Spinal cord (tissue), 10 donors: ENCODE measurements at places on chromosomes 3 and 15.

DNA sequence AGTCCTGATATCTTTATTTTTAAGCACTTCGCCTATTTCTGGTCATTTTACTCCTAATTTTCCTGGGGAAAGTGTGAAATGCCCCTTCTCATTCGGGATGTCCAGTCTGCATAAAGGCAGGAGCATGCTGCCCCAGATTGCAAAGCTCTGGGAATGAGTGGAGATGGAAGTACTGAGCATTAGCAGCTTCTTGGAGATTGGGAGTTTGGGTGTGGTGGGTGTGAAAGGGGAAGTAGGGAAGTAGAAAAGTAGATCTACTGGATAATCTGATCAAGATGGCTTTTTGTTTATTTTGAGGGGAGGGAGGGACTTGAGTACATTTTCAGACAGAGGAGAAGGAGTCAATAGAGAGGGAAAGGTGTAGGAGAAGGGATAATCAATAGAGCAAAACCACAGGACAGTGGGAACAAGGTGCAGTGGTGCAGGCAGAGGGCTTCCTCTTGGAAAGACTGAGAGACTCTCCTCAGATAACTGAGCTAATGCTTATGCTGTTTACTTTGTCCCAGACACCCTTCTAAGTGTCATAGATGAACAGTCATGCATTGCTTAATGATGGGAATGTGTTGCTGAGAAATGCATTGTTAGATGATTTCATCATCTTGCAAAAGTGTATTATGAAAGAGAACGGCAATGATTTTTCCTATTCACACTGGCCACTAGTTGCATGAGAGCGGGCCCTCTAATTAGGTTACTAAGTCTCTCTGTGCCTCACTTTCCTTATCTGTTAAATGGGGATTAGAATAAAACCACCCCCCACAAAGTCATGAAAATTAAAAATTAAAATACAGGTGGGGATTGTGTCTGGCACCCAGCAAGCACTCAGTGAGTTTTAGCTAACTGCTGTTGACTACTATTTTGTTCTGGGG, 45.5 kb downstream of the PHLDB2 start:
- no peak for DNase-seq
- H3K4me3 ChIP-seq, result no peak overlapping the region
- no peak overlapping the region for H3K27ac ChIP-seq
- H3K4me1 ChIP-seq, result no peaks in the 10 kb centered on the region

GRCh38 chr15:67305506-67305905, 50.9 kb downstream of the IQCH start:
- no peak overlapping the region for H3K4me3 ChIP-seq
- peaks cover 3% of the 10 kb centered on the region for H3K4me1 ChIP-seq
- H3K27ac ChIP-seq, result no peak overlapping the region
- no peaks in the 10 kb centered on the region for H3K36me3 ChIP-seq

DNA sequence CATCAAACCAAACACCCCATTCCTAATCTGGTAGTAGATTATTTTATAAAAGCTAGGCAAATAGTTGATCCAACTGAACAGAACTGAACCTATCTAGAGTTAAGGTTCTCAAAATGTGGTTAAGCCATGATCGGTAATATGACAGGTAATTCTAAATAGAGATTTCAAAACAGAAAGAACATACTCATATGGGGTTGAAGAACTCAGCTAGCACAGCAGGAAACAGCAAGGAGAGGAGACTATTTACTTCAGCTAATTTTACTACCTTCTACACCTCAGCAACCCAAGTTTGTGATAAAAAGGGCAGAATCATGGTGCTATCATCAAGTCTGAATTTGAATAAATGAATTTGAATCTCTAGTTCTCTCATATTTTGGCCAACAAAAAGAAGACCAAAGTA, 11.8 kb downstream of the CD47 start:
- H3K4me1 ChIP-seq, result no peaks in the 10 kb centered on the region
- H3K36me3 ChIP-seq, result no peaks in the 10 kb centered on the region
- no peak for DNase-seq
- no peaks in the 10 kb centered on the region for H3K27me3 ChIP-seq

DNA sequence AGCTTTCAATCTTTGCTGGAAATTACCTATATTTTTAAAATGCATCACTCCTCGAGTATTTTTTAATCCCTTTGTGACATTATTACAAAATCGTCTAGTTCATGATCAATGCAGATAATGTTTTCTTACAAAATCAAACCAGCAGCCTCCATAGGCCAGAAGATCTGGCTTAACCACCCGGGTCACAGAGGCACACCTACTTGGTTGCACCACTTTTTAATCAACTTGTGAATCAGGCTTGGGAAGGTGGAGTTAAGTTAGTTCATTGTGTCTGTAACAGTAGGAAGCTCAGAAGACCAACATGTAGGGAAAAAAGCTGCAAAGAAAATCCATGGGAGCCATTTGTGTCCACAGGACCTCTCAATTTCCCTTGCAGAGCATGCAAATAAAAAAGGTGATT, 148.0 kb downstream of the TP63 start:
- H3K27me3 ChIP-seq, result no peaks in the 10 kb centered on the region
- no peaks in the 10 kb centered on the region for H3K36me3 ChIP-seq
- H3K4me3 ChIP-seq, result no peak overlapping the region
- DNase-seq, result no peak
- H3K4me1 ChIP-seq, result no peaks in the 10 kb centered on the region
- H3K27ac ChIP-seq, result no peak overlapping the region

GRCh38 chr3:120013481-120013880, 80.8 kb downstream of the GSK3B start:
- H3K27ac ChIP-seq, result no peak overlapping the region
- H3K4me1 ChIP-seq, result peaks cover 5% of the 10 kb centered on the region
- H3K4me3 ChIP-seq, result no peak overlapping the region
- H3K27me3 ChIP-seq, result no peaks in the 10 kb centered on the region
- H3K36me3 ChIP-seq, result no peaks in the 10 kb centered on the region
- DNase-seq, result no peak
